ACHN (cell line): ENCODE measurements at places on chromosomes 7 and 10.

DNA sequence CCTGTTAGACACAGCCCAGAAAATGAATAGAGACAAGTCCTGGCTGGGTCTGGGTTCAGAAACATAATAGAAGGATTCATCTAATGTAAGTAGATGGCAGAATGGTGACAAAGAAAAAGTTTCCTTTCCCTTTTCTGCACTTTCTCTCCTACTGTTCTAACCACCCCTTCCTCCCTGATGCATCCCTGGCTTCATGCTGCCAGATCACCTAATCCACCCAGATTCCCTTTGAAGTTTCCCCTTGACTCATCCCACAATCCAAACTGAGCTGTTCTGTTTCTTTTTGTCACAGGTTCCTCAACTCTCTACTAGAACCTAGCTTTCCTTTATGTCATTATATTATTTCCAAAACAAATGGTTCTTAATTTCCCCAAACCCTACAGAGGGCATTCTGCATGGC lies 1.1 kb upstream of the MACC1 start:
- DNase-seq, result no peak

GRCh38 chr7:77295549-77295948 lies 95.9 kb upstream of the FGL2 start:
- DNase-seq, result no peak

GRCh38 chr10:93300288-93300917 lies 181.7 kb downstream of the MYOF start:
- no peak for DNase-seq

DNA sequence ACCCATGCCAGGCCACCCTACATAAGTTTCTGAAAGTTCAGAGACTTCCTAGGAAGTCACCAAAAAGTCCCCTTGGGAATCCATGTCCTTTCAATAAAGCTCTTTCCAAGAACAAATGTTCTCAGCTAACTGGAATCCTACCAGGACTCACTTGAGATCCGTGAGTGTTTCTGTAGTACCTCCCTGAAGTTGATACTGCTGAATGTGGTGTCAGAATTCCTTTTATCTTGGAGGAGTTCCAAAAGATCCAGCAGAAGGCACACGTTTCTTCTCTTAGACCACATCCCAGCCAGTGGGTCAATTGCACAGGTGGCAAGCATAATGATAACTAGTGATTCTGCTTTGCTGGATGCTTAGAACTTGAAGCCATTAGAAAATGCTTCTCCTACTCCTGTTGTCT lies 689.7 kb upstream of the IGFBP3 start:
- DNase-seq, result no peak
